Left kidney (tissue), 8 donors: ENCODE measurements at places on chromosomes 5 and 9. TPM values are rescaled to one million over a fixed set of nuclear protein-coding genes. Genes with fewer than 3 reads are reported as not detected.

Gene MOCS2
- polyA plus RNA-seq = 77.5 TPM

GRCh38 chr9:87716141-87716540, 9.8 kb upstream of the CTSL start:
- DNase-seq = no peak

DNA sequence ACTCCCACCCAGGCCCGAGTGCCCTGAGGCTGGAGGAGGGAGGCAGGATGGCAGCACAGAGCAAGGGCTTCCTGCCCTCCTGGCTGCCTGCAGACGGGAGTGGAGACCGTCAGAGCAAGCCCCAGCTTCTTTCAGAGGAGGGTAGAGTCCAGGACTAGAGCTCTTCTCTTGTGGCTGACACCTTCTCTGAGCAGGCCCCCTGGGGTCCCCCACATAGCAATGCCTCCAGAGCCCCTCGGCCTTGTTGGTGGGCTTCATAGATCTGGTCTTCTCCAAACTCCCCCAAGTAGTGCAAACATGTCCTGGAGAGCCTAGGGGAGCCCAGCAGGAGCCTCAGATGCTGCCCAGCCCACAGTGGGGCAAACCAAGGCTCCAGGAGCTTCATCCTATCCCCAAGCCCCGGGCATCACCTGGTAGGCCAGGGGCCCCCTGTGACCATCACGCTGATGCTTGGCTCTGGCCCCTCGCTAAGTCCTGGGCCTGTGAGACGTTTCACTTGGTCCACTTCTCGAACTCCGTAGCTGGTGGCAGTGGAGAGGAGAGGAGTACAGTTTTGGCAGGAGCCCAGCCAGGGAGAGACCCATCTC, 2.0 kb downstream of the MZB1 start:
- DNase-seq = no peak

DNA sequence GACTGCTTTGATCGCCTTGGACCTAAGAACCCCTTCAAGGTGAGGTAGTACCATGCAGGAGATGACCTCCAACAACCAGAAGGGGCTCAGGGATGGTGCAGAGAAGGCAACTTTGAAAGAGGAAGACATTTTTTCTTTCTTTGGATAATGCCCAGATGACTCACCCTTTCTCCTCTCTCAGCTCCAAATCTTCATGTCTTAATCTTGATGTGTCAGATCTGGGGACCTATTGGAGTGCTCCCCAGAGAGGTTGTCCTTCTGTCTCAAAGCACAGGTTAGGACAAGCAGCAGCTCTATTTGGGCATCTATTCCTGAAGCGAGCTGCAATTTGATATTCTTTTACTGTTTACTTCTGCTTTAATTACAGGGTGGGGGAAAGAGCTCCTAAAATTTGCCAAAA, 229.9 kb upstream of the MAP3K1 start:
- no peak for DNase-seq

- no peak for DNase-seq
Measured at GRCh38 chr9:87708986-87709728, 16.8 kb upstream of the CTSL start.

- DNase-seq = peak; percentile 24
Measured at GRCh38 chr5:148482697-148483462, 99.1 kb downstream of the FBXO38 start.

GRCh38 chr5:1432296-1432695, 12.9 kb downstream of the SLC6A3 start:
- no peak for DNase-seq

- no peak for DNase-seq
Measured at GRCh38 chr9:4011054-4011453, 288.8 kb downstream of the GLIS3 start.

GRCh38 chr9:37383876-37384746, 38.4 kb upstream of the GRHPR start:
- DNase-seq = no peak

- no peak for DNase-seq
Measured at GRCh38 chr9:108160039-108160438, 670.5 kb upstream of the KLF4 start.

- no peak for DNase-seq
Measured at GRCh38 chr5:82365744-82366228, 87.6 kb upstream of the RPS23 start.

Gene HDAC3
- 122 TPM for polyA plus RNA-seq

GRCh38 chr5:89584339-89584956, 701.5 kb upstream of the MEF2C start:
- no peak for DNase-seq

DNA sequence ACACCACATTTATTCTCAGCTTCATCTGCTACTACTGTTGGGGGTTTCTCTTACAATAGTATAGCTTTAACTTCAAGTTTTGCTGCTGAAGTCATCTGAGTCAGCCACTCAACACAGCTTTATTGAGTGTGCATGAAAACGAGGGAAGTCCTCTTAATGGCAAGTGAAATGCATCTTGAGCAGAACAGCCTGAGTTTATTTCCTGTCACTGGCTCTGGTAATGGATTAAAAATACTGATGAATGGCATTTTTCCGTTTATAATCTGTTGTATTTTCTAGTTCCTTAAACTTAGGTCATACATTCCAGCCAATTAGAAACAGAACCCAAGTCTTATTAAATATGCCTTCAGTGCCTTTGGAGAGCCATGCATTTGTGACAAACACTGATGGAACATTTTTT, 238.6 kb downstream of the SLF1 start:
- no peak for DNase-seq

GRCh38 chr9:124331580-124331979, 73.8 kb downstream of the NEK6 start:
- no peak for DNase-seq

GRCh38 chr5:180201051-180201987, 7.7 kb downstream of the RASGEF1C start:
- DNase-seq = no peak

GRCh38 chr5:74866596-74867162, 492 bp upstream of the FAM169A start:
- DNase-seq = no peak

Gene PLK2
- polyA plus RNA-seq = 206 TPM

- DNase-seq = peak; percentile 94
Measured at GRCh38 chr9:99221621-99222415, at the start of the genes ALG2 and SEC61B. ALG2 (minus strand) TSS chr9:99221942; CDS start chr9:99221894, 48 bp downstream. SEC61B (plus strand) TSS chr9:99222282; CDS start chr9:99222364, 82 bp downstream.

Gene PTPN3
- 60.7 TPM for polyA plus RNA-seq

Gene CLTB
- polyA plus RNA-seq = 45.0 TPM

DNA sequence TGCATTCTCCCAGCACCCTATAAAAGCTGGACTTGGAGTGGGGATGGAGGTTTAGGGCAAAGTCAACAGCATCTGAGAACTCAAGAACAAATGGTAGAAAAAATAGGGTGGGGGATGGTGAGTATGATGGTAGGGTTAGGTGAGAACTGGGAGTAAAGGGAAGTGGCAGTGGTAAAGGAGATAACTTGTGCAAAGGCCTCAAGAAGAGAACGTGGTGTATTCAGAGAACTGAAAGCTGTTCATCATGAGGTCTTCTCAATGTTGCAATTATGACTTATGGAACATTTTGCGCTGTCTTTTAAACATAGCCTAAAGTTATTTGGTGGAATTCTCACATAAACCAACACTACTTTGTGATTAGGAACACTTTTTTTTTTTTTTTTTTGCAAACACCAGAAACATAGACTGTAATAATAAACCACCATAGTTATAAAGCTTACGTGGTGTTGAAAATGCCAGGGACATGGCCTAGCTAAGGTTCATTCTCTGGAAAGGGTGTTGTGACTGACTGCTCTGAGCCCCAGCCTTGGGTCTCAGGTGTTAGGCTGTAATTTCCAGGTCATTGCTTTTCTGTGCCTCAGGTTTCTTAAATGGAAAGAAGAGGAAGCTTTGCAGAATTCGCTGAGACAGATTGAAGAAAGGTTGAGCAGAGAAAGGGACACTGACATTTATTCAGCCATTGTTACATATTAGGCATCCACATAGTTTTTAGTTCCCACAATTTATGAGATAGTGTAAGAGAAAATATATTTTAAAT, 19.2 kb upstream of the TXNDC8 start:
- DNase-seq = peak; percentile 42

GRCh38 chr5:150452914-150453313, 3.4 kb upstream of the RPS14 start:
- no peak for DNase-seq

Gene GFI1B
- 0.52 TPM for polyA plus RNA-seq

DNA sequence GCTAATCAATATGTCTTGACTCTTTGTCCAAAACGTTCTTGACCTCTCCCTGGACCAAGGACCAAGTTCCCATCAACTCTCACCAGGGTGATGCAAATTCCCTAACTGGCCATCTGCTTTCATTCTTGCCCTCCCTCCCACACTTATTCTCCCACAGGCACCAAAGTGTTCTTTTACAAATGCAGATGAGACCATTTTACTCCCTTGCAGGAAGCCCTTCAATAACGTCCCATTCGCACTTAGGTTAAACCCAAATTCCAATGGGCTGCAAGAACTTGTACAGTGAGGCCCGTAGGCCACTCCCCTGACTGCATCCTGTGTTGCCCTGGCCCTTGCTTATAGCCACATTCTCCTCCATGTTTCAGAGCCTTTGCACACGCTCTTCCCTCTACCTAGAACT, 7.3 kb downstream of the ARAP3 start:
- DNase-seq = no peak

Gene TSLP
- 0.10 TPM for polyA plus RNA-seq

- no peak for DNase-seq
Measured at GRCh38 chr9:102113191-102113590, 374.7 kb upstream of the GRIN3A start.

Gene KIAA0825
- polyA plus RNA-seq = 5.2 TPM

Gene ELOVL7
- 20.3 TPM for polyA plus RNA-seq

- peak; percentile 53 for DNase-seq
Measured at GRCh38 chr5:73450672-73451223, 2.2 kb upstream of the FOXD1 start.
